Mesenteric fat pad (tissue), 1 donor: ENCODE measurements at places on chromosomes 13 and 19.

DNA sequence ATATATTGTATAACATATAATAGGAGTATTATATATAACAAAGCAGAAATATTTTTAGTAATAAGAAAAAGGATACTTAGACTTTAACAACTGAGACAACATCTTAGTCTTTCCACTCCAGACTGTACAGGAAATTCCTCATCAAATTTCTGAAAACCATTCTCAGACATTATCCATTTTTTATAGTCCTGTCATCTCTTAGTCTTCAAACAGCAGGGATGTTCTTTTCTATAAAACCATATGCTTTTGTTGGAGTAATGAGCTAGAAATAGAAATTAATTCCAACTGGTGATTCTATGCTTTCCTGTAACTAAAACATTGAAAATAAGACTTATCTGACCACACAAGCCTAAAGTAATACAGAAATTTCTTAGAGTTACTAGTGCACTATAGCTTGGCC is 82.2 kb upstream of the CSNK1A1L start:
- DNase-seq, result no peak

- no peak for DNase-seq
Measured at GRCh38 chr19:29315556-29316190, 102.7 kb upstream of the UQCRFS1 start.

GRCh38 chr19:4847190-4847973 is 15.9 kb upstream of the TICAM1 start:
- DNase-seq, result no peak

- no peak for DNase-seq
Measured at GRCh38 chr19:38389101-38389925, 816 bp downstream of the SPRED3 start.

GRCh38 chr13:99215184-99215830 is 14.7 kb downstream of the UBAC2 start:
- DNase-seq, result no peak

DNA sequence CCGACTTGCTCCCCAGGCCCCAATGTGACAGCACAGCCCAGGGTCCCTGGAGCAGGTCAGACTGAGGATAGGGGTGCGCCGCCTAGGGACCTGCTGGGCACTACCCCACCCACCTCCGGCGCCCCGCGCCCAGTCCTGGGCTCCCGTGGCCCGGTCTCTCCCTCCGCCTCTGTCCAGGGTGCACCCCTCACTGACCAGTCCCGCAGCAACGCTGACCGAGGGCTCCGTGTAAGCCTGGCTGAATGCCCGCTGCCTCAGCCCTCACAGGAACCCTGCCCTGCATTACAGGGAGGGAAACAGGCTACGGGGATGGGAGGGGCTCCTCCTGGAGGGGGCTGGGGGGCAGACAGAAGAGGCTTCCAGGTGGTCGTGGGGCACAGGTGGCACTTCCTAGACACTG is 31.7 kb downstream of the GPX4 start:
- DNase-seq, result no peak

DNA sequence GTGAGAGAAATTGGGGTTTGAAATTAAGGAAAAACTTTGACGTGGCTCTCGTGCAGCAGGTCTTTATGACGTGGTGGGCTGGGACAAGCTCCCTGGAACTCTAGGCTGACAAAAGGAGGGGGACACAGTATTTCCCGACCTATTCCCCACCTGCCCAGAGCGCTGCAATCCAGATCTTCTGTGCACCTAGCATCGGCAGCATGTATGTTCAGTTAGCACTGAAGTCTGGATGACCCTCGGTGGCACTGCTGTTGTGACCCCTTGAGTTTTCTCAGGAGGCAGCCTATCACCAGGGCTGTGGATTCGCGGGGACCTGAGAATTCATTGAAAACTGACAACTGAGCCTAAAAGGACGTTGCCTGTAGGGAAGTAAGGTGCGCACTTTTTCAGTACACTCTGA is 9.1 kb upstream of the ZNF536 start:
- DNase-seq, result peak; percentile 28

DNA sequence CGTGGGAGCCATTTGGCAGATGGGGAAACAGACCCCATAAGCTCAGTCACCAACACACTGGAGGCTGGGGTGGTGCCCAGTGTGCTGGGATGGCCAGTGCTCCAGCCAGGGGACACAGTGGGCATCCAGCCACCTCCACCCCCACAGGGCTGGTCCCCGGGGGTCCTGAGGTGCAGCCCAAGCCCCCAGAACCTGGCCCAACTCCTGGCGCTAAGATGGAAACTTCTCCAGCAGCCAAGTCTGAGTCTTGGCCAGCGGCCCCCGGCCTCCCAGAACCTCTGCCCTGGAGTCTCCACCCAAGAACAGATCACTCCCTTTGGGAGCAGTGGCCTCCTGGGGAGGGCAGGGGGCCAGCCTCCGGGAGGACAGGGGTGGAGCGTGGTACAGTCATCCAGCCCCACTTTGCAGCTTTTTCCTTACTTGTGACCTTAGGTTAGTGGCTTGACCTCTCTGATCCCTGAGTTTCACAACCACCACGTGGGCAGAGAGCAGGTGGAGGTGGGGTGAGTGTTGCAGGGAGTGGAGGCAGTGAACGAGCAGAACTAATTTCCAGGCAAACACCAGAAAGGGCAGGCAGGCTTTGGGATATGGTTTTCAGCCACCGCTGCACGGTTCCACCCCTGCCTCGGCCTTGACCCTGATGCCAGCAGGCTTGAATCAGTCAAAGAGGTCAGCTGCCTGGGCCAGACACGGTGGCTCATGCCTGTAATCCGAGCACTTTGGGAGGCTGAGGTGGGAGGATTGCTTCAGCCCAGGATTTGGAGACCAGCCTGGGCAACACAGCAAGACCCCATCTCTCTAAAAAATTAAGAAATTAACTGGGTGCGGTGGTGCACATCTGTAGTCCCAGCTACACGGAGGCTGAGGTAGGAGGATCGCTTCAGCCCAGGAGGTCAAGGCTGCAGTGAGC is 4.3 kb upstream of the NRTN start:
- DNase-seq, result no peak

GRCh38 chr13:105442949-105443699 is 1092.3 kb downstream of the EFNB2 start:
- no peak for DNase-seq

GRCh38 chr19:33988601-33989000 is 183.7 kb upstream of the LSM14A start:
- no peak for DNase-seq

- no peak for DNase-seq
Measured at GRCh38 chr13:46529216-46529919, 23.6 kb upstream of the LRCH1 start.

GRCh38 chr19:29588095-29588494 is 18.0 kb upstream of the POP4 start:
- DNase-seq, result no peak

- no peak for DNase-seq
Measured at GRCh38 chr19:34220472-34221063, 33.8 kb upstream of the GARRE1 start.

DNA sequence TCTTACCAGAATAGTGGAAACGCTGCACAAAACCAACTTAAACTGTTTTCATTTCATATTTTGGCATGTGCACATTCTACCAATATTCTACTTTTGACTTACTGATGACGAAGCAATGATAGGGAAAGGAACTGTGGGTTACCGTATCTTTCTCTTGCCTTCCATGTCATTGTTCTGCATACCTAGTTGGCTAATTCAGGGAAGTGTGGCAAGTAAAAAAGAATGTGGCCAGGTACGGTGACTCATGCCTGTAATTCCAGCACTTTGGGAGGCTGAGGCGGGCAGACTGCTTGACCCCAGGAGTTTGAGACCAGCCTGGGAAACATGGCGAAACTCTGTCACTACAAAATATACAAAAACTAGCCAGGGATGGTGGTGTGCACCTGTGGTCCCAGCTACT is 108.2 kb downstream of the SIPA1L3 start:
- DNase-seq, result no peak

- no peak for DNase-seq
Measured at GRCh38 chr19:35116072-35116801, 614 bp downstream of the FXYD3 start.

GRCh38 chr13:27398360-27398759 is 26.1 kb upstream of the GTF3A start:
- no peak for DNase-seq

DNA sequence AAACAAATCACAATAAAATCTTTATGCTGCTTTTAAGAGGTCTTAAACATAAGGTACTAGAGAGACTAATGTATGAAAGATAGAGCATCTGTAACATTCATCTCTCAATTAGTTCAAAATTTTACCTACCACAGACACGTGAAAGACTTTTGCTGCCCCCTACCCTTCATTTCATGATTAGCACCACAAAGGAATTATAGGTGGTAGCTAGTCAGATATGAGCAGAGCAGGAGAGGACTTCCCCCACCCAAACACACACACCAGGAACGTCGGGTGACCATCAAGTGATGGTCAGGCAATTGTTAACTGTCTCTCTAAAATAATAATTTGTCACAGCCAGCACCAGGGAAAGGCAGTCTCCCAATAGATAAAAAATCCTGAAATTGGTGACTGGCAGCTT is 1531.7 kb upstream of the SPRY2 start:
- DNase-seq, result no peak

DNA sequence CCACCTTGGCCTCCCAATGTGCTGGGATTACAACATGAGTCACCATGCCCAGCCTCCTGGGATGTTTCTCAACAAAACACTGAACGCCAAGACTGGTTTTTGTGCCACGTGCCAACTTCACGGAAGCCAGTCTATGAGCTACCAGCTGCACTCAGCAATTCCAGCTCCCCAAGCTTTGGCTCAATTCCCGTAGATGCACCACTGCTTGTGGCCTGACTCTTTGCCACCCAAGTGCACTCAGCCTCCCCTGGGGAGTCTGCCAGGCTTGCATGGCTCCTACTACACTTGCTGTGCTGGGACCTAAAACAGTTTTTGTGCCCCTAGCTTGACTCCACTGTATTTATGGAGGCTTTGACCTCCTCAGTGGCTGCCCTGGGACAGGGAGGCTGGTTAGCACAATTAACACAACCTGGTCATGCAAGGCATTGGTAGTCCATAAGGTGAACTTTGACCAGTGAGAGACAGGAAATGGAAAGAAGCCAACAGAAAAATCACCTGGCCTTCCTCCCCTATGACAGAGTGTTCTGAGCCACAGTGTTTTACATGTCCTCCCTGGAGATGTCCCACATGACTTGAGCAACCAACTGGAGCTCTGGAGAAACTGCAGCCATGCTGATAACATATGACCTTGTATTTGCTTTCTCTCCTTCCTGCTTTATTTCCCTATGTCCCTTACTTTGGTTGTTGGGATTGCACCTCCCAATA is 1173.1 kb downstream of the UQCRFS1 start:
- no peak for DNase-seq

GRCh38 chr13:32415019-32415418 is 12.9 kb downstream of the N4BP2L1 start:
- DNase-seq, result no peak

DNA sequence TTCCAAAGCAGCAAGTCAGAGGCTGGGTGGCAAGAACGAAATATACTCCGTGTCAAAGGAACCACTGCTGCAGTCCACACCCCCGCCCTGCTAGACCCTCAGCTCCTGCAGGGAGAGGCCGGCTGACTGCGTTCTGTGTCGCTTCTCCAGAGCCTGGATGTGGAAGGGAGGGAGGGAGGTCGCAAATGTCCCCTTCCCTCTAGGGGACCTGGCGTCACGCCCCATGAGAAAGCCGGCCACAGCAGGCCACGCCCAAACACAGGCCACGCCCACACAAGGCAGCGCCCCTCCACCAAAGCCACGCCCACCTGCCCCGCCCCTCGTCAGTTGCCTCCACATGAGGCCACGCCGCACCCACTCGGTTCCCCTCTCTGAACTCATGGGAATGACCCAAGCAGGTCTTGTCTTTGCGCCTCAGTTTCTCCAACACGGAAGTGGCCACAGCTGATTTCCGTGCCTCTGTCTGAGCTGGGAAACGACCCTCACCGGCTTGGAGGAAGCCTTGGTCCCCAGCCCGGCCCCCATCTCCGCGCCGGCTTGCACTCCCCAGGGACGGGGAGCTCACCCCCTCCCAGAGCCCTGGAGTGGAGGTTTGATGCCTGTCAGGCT is 38.4 kb upstream of the TCF3 start:
- DNase-seq, result no peak

- no peak for DNase-seq
Measured at GRCh38 chr19:6413291-6413690, 11.3 kb downstream of the KHSRP start.
